ENCODE measurements at places on chromosomes 6 and 20.
A peak's percentile ranks its signal among the peaks of the same experiment; 100 is the strongest.

- DNase-seq = no peak
Observed at GRCh38 chr6:19245656-19246055, 591.5 kb upstream of the ID4 start.

DNA sequence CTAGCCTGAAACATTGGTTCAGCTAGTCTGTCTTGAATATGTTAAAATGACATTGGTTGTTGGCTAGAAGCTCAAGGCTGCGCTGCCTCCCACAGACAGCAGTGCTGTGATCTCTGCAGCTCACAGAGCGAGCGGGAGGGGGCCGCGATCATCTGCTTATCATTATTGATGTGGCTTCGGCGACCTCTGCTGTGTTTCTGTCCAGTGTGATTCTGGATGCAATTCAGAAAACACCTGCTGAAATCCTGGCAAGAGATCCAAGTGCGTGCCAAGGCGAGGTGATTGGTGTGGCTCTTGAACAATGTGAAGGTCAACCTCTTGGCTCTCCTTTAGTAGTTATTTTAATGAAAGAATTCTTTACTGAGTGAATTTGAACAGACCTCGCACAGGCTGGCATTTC is 142.3 kb upstream of the SASH1 start:
- DNase-seq = no peak

- no peak for DNase-seq
Observed at GRCh38 chr6:33992191-33992590, 153.7 kb downstream of the GRM4 start.

GRCh38 chr6:41269716-41270115 is 16.8 kb downstream of the TREM1 start:
- DNase-seq = no peak

GRCh38 chr6:90610301-90610750 is 23.5 kb upstream of the MAP3K7 start:
- DNase-seq = peak; percentile 54

- DNase-seq = no peak
Observed at GRCh38 chr6:14888575-14889000, 357.3 kb upstream of the JARID2 start.

DNA sequence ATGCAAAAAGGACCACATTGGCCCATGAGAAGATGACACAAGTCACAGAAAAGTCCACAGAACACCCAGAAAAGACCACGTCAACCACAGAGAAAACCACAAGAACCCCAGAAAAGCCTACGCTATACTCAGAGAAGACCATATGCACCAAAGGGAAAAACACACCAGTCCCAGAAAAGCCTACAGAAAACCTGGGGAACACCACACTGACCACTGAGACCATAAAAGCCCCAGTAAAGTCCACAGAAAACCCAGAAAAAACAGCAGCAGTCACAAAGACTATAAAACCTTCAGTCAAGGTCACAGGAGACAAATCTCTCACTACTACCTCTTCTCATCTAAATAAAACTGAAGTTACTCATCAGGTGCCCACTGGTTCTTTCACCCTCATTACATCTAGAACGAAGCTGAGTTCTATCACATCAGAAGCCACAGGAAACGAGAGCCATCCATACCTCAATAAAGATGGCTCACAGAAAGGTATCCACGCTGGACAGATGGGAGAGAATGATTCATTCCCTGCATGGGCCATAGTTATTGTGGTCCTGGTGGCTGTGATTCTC is 11.2 kb downstream of the MUCL3 start:
- DNase-seq = no peak

- no peak for DNase-seq
Observed at GRCh38 chr6:160974304-160974771, 17.2 kb upstream of the MAP3K4 start.

GRCh38 chr6:107021446-107022185 is 6.4 kb upstream of the MTRES1 start:
- no peak for DNase-seq

DNA sequence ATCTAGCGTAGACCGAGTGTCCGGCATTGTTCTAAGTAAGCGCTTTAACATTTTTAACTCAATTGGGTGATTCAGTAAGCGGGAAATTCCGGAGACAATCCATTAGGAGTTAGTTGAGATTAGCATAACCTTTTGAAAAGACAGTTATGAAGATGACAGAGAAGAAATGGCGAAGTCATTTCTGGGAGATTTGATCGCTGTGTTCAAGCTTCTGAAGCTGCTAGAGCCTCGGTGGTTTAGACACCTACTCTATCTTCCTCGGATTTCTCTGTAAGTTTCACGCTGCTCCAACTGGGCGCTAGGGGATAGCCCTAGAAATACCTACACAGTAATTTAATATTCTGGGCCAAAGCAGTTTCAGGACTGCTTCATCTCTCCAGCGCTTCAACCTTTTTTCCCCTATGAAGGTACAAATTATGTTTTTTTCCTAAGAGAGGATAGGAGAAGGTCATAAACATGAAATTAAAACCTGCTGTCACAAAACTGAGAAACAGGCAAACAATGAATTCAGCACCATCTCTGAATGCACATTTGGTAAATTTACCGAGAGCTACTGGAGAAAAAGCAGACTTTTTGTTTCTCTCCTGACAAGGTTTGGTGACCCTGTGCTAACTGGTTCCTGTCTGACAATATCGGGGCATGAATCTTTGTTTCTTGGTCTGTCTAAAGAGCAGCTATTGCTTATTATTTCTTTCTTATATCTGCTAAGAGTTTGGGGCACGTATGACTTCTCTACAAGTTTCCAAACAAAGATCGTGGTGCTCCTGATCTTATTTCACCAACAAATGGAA is 22.4 kb downstream of the ZNF311 start:
- DNase-seq = peak; percentile 75

DNA sequence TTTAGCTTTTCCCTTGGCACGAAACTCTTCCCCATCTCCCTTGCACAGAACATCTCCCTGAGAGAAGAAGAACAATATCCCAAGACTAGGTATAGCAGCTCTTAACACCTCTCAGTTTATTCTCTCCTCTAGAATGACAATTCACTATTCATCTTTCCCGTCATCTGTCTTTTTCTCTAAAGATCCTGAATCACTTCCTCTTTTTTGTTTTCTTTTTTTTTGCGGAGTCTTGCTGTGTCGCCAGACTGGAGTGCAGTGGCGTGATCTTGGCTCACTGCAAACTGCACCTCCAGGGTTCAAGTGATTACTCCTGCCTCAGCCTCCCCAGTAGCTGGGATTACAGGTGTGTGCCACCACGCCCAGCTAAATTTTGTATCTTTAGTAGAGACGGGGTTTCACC is 574.4 kb upstream of the MAP3K7 start:
- DNase-seq = no peak

GRCh38 chr6:149336609-149336928 is 19.1 kb downstream of the TAB2 start:
- DNase-seq = no peak

- peak; percentile 40 for DNase-seq
Observed at GRCh38 chr6:143368426-143368825, 82.1 kb downstream of the ADAT2 start.

DNA sequence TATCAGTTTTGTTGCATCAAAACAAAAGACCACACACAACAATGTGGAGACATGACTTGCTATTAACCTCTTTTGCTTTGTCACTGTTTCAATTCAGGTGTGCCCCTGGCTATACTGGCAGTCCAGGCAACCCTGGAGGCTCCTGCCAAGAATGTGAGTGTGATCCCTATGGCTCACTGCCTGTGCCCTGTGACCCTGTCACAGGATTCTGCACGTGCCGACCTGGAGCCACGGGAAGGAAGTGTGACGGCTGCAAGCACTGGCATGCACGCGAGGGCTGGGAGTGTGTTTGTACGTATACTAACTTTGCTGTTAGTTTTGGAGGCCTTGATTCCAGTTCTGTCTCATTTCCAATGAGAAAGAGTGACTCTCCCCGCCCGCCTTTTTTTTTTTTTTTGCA is 356.9 kb downstream of the ARHGAP18 start:
- DNase-seq = no peak

GRCh38 chr6:3194535-3195419 is 32.7 kb downstream of the TUBB2B start:
- DNase-seq = peak; percentile 44

GRCh38 chr6:50850223-50851048 is 31.8 kb downstream of the TFAP2B start:
- peak; percentile 96 for DNase-seq

DNA sequence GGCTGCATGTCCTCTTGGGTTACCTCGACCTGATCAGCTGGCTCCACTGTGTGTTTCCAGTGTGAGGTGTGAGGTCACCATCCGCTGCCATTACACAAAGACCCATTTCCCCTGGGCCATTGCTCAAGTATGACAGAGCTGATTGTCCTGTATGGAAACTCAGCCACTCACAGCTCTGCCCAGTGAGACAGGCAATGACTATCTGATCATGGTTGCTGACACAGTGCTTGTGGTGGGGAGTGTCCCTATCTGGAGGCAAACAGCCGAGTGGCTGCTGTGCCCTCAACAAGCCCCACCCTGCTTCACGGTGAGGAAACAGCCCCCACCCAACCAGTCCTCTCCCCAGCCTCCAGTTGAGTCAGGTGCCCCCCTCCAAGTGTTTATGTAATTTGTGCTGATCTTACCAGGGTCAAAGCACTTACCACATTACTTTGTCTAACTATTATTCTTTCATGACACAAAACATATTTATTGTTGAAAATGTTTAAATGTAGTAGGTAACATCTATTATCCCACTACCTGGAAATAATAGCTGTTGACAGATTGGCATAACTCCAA is 11.7 kb upstream of the MAPK13 start:
- peak; percentile 10 for DNase-seq

DNA sequence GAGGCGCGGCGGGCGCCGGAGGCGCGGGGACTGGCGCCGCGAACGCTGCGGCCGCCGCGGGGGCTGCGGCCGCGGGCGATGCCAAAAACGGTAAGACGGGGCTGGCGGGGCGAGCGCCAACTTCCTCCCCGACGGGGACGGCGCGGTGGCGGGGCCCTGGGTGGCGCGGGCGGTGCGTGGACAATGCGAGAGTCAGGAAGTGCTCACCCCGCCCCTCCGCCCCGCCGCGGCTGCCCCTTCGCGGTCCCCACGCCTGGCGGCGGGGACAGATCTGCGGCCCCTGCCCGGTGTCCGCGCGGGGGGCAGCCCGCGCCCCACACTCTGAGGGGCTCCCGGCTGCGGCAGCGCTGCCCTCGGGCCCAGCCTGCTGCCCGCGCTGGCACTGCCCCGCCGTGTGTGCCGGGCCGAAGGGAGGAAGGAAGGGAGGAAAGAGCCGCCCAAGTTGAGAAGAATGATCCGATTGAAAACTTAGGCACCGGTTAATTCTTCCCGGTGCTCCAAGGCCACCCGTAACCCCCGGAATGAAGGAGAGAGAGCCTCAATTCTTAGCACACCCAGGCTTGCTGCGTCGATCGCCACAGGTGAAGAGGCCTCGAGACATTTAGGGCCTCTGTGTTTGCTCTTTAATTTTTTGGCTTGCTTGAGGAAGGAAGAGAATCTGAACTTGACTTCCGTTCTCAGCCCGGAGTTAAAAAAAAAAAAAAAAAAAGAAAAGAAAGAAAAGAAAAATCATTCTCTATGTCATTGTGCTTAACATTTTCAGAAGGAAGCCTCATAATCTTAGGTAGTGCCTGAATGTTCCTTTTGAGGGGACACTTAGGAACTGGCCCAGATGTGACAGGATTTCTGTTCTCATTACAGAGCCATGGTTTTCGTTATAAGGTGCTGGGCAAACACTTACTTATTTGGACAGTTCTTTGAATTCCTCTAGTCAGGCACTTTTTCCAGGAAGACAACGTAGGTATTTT is 982 bp downstream of the HECA start:
- peak; percentile 55 for DNase-seq

DNA sequence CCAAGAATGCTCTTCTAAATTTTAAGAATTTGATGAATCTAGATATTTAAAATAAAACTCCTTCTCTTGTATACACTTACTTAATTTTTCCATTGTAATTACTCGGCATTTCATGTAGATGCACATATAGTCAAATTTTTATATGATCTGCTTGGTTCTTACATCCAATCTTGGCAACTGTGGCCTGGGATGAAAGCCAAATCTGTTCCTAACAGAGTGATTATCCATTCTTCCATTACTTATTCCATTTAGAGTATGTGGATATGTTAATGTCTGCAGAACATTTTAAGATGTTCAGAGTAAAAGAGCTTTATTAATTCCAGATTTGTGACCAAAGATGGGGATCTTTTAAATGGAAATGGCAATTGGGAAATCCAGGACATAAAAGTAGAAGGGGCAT is 144.1 kb upstream of the PDE7B start:
- DNase-seq = no peak

DNA sequence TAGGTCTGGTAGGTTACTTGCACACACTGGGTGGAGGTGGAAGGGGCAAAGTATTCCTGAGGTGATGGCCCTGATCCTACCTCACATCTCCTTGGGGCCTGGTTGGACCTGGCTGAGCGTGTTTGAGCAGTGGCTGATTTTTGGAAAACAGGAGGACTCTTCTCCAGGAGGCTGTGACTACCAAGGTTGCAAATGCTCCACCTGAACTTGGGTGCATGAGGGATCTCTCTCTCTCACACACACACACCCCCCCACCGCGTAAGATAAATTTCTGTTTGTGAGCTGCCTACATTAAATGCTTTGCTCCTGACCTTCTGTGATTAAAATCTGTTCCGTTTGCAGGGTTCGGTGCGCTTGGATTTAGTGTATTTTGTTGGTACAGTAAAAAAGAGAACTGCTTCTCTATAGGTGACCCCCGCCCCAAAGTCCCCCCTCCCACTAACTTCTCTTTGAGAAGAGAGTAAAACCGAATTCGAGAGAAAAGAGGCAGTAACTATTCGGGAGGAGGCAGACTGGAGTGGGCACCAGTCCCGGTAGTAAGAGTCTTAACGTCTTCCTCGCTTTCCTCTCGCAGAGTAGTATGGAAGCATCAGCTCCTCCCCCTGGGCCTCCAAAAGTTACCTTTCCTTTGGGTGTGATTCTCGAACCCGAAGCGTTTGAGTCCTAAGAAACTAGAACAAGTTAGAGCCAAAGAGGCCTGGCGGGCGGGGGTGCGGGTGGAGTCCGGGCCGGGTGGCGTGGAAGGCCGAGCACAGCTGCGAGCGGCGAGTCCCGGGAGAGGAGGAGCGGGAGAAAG is 585 bp upstream of the DSE start:
- DNase-seq = peak; percentile 53

DNA sequence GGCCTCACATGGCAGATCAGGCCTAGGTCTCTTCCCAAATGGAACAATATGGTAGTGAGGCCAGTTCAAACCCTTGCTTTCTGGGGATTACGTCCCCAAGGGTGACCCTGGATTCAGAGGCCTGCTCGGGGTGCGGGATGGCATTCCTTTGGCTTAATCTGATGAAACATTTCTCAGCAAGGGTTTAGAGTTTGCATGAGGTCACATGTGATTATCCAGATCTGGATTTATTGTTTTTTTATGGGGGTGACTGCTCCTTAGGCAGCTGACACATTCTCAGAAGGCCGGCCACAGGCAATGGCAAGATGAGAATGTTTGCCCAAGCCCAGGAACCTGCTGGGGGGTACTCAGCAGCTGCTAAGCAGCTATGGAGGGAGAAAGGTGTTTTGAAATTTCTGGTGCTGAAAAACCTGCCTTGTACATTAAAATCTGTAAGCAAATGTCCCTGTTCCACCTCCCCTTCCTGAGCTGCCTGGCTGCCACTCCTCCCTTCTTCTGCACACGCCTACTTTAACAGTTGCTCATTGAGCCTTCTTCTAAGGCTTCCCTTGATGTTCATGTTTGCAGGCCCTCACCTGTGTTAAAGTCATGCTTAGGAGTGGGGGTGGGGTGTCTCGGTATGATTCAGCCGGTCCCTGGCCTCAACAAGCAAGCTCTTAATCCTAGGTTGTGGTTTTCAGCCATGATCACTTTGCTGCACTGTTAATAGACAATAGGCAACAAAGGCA is 37.9 kb upstream of the FUCA2 start:
- no peak for DNase-seq
